ENCODE measurements at places on chromosomes 2 and 18. TPM values are rescaled to one million over a fixed set of nuclear protein-coding genes. Genes with fewer than 3 reads are reported as not detected.

DNA sequence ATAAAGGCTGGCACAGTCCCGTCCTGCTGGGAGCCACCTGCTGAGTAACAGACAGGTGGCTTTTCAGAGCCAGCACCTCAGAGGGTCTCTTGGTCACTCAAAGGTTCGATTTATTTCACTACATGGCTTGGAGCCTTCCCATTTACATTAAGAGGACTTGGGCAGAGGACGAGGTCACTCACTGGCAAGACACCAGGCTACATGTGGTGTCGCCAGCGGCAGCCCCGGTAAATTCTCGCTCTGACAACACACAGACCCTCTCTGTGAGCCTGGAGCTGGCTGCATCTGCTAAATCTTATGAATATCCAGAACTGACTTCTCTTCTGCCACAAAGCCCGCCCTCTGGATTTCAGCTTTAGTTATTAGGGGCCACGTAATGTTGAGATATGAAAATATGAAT is 254.7 kb downstream of the VAPA start:
- no peak for DNase-seq

- DNase-seq: no peak
Measured at GRCh38 chr2:134320930-134321329, 67.1 kb downstream of the MGAT5 start.

GRCh38 chr2:190530248-190530900 is 4.1 kb downstream of the NEMP2 start:
- DNase-seq: no peak

DNA sequence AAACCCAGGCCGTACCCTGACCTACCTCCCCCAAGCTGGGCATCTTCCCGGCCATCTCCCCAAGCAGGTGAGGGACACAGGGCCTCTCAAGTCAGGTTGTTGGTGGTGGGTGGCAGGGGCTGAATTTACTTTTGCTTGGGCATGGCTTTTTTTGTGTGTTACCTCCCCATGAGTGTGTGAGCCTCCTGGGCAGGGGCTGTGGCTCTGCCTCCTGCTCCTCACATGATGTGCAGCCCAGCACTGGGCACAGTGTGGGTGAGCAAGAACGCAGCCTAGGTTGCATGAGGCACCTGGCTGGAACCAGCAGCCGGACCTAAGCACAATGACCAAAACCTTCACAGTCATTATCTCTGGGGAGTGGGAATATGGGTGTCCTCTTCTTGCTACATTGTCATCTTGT is 22.3 kb downstream of the CELF4 start:
- no peak for DNase-seq

GRCh38 chr2:25306777-25307368 is 34.9 kb downstream of the DNMT3A start:
- no peak for DNase-seq

WDR35 gene
- polyA plus RNA-seq: 30.2 TPM

TMBIM1 gene
- polyA plus RNA-seq: 103 TPM

KCNS3 gene
- polyA plus RNA-seq: 11.8 TPM

KCNK3 gene
- 1.6 TPM for polyA plus RNA-seq

PPP1R7 gene
- 87.5 TPM for polyA plus RNA-seq
